Calu3 (cell line): ENCODE measurements at places on chromosomes 2 and 18.

GRCh38 chr2:150985741-150986140 is 275.9 kb downstream of the RBM43 start:
- DNase-seq = no peak

DNA sequence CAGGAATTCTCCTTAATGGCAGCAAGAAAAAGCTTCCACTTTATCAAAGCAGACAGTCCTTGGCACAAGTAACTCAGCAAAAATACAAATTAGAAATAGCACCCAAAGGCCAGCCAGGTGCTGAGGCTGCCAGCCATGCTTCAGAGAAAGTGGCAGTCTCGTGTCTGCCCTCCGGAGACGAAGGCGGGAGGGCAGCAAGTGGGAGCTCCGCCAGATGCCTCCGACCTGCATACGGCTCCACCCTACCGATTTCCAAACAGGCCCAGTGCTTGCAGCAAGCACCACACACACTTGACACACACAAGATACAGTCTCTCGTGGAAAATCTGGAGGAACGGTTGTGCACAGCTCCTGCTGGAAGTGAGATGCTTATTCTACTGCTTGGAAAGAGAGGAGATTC is 134.9 kb upstream of the REV1 start:
- DNase-seq = no peak

DNA sequence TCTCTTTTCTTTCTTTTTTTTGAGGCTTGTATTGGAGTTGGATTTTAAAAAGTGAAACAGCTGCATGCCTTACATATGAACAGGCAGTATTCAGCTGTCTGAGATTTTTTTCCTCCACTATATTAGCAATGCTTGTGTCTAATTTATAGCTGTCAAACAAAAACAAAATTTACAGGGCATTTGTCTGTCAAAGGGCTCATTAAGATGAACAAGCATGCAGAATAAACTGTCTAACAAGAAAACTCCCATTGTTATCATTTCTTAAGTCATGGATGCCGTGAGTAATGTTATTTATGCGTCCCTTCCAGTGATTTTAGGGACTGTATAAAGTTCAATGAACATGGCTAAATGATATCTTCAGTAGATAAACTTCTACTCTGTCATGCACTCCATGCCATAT is 674.7 kb downstream of the PLCL1 start:
- no peak for DNase-seq

DNA sequence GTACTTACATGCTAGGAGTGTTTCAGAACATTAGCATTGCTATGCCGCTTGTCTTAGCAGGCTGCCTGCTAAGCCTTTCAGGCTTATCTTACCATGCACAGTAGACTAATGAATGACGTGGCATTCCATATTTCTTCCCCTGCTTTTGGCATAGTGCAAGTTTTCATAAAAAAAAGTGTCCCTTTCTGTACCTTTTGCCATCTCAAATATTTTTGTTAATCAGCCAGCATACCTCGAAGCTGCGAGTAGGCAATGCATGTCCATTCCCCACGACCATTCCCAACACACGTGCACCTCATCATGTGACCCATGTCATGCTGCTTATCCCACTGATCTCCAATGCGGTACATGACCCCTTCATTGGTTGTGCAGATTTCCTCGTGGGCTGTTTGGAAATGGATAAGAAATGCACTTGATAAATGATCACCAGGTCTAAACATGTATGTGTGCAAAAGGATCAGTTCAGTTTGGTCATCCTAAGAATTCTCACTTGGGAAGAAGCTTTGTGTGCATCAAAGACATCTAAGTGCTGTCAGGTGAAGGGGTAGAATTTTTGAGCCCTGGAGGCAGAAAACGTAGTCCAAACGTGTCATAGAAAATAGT is 13.9 kb downstream of the FN1 start:
- no peak for DNase-seq

DNA sequence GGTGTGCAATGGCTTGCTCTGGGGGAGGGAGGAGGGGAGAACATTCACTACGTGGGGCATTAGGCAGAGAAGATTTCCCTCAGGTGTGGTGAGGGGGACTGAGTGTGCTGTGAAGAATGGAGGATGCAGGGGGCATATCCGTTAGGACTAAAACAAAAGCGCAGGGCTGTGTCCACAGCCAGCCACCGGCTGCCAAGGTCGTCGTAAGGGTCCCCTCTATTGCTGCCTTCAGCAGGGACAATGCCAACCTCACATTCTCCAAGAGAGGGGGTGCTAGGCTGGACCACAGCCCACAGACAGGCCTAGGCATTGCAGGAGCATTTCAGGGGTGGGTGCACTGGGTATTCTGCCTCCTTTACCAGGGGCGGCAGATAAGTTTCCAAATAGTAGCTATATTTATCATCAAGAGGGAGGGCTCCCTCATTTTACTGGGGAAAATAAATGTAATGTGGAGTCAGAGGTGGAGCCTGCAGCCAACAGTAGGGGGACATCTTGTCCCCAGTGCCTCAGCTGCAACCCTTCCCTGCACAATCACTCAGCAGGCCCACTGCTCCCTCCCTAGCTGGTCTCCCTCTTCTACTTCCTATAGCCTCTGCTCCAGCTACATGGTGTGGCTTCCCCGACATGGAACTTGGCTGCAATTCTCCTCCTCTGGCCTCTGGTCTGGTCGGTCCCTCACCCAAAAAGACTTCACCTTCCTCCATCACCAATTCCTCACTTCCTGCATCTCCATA is 74.9 kb upstream of the OTOF start:
- no peak for DNase-seq

DNA sequence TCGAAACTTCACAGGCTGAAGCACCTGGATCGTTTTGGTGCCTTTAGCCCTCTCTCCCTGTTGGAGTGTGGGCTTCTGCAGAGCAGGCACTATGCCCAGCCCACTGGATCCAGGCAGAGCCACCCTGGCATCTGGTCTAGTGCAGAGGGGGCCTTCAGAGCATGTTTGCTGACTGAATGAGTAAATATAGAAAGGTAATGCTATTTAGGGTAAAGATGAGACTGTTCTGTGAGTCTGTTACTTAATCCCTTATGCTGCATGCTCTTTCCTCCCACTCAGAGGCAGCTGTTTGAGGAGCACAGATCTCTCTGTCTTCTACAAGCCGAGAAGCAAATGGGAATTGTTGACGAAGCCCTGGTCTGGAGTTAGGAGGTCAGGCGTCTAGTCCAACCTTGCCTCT is 130.2 kb downstream of the RGPD3 start:
- DNase-seq = no peak

DNA sequence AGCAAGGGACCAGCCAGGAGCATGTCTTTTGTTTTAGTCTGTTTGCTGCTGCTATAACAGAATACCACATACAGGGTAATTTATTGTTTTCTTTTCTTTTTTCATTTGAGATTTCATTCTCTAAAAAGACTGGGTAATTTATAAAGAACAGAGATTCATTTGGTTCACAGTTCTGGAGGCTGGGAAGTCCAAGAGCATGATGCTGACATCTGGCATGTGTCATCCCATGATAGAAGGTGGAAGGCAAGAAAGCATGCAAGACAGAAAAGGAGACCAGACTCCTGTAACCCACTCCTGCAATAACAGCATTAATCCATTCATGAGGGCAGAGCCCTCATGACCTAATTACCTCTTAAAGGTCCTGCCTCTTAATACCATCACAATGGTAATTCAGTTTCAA is 14.8 kb downstream of the SGO2 start:
- no peak for DNase-seq

GRCh38 chr2:37852585-37853014 is 72.5 kb upstream of the RMDN2 start:
- no peak for DNase-seq

DNA sequence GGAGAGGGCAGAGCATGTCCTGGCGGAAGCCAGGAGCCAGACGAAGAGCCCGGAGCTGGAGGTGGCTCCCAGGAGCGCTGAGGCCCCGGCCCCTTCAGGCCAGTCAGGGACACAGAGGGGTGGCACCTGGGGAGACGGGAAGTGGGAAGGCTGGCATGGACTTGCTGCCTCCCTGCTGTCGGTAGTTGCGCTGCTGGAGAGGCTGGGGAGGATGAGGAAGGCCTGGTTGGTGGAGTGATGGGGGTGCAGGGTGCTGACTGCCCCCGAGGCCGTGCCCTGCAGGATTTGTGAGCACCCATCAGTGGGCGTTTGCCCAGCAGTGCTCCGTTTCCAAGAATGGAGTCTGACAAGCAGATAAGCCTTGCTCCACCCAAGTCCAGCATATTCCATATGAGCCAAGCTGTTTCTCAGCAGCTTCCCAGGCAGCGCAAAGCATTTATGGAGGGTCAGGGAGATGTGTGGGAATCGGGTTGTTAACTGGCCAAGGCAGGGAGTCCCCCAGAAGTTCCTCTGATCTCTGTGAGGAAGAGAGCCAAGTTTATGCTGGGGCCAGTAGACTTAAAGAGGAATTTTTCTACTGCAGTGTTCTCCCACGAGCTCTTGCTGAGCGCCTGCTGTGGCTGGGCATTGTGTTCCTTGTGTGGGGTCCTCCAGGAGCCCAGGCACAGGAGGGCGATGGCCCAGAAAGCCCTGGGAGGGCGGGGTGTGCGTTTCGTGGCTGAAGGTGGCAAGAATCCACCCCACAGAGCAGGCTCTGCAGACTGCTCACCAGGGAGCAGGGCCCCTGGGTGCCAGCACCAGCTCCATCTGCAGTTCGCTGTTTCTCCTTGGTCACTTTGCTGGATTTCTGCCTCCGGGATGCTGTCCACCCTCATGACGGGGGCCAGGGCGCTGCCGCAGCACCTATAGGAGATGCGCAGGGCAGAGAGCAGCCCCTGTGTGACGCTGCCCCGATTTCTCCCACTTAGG is 250.2 kb downstream of the ALPK2 start:
- no peak for DNase-seq

- no peak for DNase-seq
Measured at GRCh38 chr2:63723709-63724108, 118.0 kb upstream of the UGP2 start.

GRCh38 chr2:213868526-213868925 is 542.3 kb upstream of the VWC2L start:
- no peak for DNase-seq

DNA sequence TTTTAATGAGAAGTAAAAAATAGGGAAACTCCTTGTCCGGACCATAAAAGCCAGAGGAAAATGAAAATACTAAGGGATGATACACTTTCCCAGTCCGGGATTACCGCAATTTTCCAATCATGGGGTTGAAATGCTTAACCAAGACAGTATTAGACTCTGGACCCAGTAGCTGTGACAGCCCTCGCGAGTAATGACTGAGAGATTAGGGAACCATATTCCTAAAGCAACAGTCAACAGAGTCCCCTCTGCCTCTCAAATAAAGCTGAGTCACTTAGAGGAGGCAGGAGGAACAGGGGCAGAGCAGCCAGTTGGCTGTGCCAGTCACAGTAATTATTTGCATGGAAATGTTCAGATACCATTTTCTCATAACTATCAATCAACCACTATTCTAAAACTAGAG is 34.8 kb downstream of the GPATCH11 start:
- DNase-seq = no peak

GRCh38 chr2:33064349-33064801 is 117.6 kb downstream of the LTBP1 start:
- no peak for DNase-seq

GRCh38 chr2:31694444-31694843 is 113.7 kb upstream of the SRD5A2 start:
- DNase-seq = no peak

DNA sequence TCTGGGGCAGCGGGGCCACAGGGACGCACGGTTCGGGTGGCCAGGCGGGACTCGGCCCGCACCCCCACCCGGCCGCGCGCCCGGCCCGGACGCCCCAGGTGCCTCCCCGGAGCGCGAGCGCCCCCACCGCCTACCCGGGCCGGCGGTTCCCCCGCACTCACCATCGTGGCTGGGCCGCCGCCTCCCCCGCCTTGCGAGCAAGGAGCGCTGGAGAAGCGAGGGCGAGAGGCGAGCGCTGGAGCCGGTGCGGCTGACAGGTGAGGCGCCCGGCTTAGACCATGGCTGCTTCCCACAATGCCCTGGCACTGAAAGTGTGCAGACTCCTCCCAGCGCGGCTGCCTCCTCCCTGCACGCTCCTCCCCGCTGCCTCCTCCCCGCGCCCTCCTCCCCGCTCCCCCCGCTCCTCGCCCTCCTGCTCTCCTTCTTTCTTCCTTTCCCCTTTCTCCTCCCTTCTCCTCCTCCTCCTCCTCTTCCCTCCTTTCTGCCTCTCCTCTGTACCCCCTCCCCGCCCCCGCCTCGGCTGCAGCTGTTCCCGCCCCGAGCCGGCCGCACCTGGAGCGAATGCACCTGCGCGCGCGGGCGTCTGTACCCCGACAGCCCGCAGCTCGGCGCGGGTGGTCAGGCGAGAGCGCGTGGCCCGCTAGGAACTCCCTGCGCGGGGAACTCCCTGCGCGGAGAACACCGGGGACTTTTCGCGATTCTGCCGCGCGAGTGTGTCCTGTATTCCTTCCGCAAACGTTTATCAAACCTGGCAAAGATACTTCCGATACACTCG is at the start of gene AP1S3:
TSS of gene AP1S3 (minus strand) at position 296 of the 775 bp plus-strand sequence. CDS start at position 164, 132 bp downstream.
- peak; percentile 91 for DNase-seq

- no peak for DNase-seq
Measured at GRCh38 chr18:10274301-10274700, 180.1 kb upstream of the APCDD1 start.

DNA sequence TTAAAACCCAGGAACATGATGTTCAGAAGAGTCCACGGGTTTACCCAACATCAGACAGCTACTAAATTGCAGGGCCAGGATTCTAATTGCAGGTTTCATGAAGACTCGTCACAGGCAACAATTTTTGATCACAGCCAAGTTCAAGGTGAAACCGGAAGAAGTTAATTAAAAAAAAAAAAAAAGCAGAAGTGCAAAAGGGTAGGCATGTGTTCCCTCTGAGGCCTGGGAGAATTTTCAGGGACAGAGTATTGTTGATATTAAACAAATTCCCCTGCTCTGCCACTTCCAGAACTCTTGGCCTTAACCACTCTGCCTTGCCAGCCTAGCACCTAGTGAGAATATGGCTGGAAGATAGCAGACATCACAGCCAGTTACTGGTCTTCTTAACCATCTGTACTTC is 99.4 kb upstream of the TRIB2 start:
- no peak for DNase-seq

DNA sequence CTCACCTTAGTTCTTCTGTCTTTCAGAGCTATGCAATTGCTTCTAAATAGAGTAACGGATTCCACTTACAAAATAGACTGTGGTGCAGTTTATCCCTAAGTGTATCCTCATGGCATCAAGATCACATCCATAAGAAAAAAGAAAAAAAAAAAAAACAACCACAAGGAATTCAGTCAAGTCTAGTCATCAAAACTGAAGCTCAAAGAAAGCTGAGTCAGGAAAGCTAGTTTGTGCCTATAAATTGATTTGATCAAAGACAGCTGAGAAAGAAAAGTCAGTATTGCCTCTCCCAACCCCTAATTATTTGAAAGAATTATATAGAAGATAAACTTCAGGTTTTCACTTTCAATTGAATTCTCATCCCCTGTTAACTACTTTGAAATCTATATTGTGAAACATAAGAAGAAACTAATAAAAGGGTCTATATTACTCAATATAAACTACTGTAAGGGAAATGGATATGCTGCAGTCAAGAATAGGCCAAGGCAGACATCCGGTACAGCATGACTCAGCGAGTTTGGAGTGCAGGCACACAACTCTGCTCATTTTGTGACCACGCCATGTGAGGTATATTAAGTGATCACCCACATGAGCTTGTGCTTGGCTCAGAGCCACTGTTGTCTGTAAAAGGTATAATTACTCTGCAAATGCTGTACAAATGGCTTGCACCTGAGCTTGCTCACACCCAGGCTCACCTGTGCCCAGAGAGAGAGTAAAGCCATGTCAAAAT is 568.1 kb upstream of the CRIM1 start:
- DNase-seq = no peak
